Ecto neural progenitor cell (in vitro differentiated cells): ENCODE measurements at places on chromosomes 2 and 18.

DNA sequence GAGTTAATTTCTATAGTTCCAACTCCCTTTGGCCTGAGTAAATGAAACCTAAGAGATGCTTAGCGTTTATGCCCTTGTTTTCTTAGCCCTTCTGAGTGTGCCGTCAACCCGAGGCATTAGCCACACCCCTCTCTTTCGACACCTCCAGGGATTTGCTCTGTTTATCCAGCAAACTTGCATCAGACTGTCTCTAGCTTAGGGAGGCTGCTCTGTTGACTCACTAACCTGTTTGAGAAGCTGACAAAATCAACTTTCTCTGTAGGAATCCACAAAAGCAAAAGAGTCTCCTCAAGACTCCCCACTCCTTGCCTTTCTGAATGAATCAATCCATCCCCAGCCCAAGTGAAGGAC, 317.6 kb downstream of the TNS1 start:
- DNase-seq, result no peak

DNA sequence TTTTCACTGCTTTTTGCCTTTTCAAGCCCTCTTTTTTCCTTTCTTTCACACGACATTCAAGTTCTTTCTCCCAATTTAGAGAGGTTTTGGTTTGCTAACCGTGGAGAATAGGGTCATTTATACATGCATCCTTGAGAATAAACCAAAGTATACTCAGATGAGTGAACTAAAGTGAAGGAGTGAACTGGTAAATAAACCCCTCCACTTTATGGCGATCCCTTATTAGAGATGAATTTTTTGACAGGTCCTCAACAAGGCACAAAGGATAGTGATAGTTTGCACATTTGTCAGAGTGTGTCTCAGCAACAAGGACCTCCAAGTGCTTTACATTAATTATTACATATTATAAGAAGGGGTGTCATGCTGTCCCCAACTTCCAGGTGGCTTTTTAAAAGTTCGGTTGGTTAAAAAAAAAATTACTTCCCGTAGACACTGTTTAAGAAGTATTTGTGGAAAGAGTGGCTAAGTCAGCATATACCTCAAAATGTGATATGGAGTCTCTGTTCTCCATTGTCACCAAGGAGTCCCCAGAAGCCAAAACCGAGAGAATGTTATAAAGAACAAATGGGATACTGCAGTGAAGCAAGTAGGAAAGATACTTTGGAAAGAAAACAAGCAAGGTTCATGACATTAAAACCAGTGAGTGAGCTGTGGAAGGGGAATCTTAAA, 1.7 kb upstream of the SLC40A1 start:
- DNase-seq, result no peak

DNA sequence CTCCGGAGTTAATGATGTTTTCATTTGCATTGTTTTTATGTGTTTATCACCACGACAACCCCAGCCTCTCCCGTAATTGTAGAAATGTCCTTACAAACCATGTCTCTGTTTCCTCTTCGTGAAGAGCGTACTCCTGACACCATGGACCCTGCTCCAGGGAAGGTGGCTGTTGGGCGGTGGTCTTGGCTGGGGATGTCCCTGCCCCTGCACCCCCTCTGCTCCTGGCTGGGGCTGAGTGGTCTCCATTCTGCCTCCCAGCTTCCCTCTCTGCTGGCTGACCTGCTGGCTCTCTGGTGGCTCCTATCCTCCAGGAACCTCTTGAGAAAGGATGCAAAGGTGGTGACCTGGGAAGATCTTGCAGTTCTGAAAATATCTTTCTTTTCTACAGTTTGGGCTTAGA, 81.1 kb downstream of the ASB1 start:
- DNase-seq, result no peak

GRCh38 chr2:191051825-191052778, 38.1 kb upstream of the STAT1 start:
- no peak for DNase-seq

- DNase-seq, result no peak
Observed at GRCh38 chr2:9268301-9269080, 61.9 kb downstream of the ASAP2 start.

DNA sequence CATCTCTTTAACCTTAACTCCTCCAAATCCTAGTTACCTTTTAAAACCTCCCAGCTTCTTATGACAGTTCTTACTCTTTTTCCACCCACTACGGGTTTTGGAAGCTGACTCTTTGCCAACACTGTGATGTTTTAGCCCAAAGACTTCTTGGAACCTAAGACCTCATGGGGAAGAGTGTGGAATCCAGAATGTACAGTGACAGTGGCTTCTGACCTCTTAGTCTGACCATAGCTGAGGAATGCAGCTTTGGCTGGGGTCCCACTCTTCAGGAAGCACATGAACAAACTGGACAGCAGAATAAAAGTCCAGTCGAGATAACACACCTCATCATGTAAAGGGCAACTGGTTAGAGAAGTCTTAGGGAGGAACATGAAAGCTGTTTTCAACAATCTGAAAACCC, 161.1 kb upstream of the PKDCC start:
- DNase-seq, result no peak

GRCh38 chr2:232473467-232473890, 14.2 kb downstream of the ECEL1 start:
- DNase-seq, result no peak

DNA sequence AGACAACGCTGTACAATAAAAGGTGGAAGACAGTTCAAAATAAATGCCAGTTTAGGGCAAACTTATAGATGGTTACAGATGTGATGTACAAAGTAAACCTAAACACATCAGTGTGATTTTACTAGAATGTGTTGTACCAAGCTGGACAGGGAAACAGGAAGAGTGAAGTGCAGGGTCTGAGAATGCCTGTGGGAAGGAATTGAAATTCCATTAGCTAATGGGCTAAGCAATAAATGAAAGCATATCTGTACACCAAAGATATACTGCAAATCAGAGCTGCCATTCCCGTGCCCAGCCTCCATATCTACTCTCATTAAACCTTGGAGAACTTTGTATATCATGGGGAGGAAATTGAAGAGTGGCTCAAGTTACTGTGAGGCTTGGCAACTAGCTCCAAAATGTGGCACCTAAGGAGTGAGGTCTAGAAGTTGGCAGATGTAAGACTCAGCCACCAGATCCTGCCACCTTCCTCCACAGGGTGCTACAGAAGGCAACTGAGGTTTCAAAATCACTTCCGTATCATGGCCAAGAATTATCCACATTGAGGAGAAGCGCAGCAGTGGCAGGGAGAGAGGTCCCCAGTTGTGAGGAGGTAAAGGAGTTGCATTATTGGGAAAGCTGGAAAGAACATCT, 277.8 kb downstream of the TCF4 start:
- no peak for DNase-seq

- DNase-seq, result no peak
Observed at GRCh38 chr2:201890453-201890852, 84.1 kb downstream of the CDK15 start.

DNA sequence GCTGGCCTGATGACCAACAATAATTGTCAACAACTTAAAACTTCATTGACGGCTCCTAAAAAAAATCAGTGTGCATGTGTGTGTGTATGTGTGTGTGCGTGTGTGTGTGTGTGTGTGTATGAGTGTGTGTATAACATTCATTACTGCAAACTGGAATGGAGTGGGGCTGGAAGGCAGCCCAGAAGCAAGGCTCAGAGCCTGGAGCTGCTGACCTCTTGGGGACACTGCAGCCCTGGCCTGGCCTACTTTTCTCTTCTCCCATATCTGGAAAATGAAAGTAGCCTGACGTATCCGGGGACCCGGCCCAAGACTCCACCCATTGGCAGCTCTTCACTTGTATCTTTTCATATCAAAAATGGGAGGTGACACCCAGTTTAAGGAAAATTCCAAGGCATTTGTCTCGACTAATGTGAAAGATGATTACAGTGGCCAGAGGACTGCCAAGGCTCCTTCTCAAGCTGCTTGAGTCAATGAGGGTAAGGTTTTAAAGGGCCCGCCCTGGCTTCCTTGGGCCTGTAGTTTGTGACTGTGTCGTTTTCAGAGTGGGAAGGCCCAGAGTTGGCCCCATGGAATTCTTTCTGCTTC, 72.4 kb upstream of the IL1R1 start:
- no peak for DNase-seq

DNA sequence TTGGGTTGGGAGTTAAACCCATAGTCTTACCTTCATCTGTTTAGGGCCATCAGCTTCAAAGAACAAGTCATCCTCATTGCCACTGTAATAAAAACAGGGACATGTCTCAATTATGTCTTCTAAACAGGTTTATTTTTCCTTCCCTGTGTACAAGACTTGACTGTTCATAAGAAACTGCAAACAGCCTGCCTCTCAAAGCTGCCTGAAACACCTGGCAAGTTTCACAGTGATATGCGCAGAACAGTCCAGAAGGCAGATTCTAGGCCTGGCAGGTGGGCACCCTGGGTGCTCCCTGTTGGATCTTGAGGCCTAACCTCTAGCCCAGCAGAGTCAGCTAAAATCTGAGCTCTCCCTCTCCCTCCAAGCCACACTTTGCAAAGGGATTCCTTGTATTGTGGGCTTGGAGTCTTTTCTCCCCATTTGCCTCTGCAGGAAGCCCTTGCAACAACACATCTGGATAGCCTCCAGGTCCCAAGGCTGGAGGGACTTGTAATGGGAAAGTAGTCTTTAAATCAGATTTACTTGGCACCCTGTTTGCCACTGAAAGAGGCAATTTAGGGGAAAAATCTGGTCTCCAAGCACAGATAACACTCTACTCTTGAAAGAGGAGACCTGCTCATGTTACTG, 930 bp downstream of the IL1B start:
- no peak for DNase-seq

DNA sequence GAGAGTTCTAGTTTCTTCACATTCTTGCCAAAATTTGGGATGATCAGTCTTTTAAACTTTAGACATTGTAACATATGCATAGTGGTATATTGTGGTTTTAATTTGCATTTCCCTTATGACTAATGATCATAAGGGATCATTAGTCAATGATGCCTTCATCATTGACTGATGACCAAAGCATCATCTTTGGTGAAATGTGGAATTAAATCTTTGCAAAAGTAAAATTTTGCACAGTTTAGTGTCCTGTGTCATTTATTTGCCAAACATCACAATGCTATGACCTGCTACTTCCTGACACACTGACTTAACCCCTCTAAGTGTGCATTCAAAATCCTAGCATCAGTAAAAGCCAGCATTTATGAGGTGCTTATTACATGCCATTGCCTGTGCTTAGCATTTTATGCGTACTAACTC, 58.9 kb upstream of the SLC1A4 start:
- DNase-seq, result no peak

GRCh38 chr18:42222557-42222956, 267.5 kb downstream of the PIK3C3 start:
- no peak for DNase-seq

- no peak for DNase-seq
Observed at GRCh38 chr18:9649164-9649540, 34.8 kb upstream of the PPP4R1 start.

- DNase-seq, result no peak
Observed at GRCh38 chr2:46258937-46259776, 38.0 kb upstream of the EPAS1 start.

- no peak for DNase-seq
Observed at GRCh38 chr18:46542545-46542944, 114.5 kb downstream of the LOXHD1 start.

DNA sequence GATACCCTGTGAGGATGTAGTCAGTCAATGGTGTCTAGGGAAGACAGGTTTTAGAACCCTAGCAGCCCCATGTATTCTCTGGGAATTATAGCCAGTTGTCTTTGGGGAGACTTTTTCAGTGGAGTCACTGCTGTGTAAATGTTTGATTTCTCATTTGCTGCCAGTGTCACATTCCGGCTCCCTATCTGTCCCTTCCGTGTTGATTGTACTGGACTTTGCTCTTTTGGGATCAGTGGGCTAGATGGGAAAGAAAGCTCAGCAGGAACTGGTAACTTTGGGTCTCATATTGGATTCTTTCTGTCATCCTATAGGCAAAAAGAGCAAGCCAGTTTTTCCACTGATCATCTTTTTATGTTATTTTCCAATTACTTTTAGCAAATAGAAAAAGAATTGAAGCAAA, 70.1 kb downstream of the GTF3C3 start:
- DNase-seq, result no peak

- DNase-seq, result no peak
Observed at GRCh38 chr2:20917719-20918572, 95.0 kb upstream of the LDAH start.

DNA sequence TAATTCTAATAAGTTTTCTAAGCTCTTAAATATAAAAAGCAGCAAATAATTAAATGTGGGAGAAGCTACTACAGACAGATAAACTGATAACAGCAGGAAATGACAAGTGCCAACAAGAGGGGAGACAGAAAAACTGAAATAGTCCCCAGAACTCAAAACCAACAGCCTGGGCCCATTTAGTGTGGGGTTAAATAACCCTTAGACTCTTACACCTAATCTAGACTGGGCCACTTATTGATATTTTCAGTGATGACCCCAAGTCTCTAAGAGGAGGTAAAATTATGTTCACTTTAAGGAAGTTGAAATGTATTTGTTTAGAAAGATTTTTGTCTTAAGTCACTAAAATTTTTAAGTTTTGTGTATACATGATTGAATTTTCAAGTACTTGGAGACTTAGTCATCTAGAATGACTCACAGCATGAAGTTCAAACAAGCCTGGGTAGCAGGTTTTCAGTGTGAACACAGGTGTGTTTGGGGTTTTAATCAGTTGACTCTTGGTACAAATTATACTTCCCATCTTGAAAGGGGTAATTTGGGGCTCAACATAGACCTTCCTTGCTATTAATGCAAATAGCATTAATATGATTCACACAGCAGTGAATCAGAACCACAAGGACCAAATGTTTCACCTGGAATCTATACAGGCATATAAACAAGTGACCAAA, 54.9 kb upstream of the MYO3B start:
- no peak for DNase-seq

- no peak for DNase-seq
Observed at GRCh38 chr2:71154798-71155197, 24.4 kb downstream of the MPHOSPH10 start.

- no peak for DNase-seq
Observed at GRCh38 chr2:26957534-26957933, 12.9 kb upstream of the MAPRE3 start.

- peak; percentile 21 for DNase-seq
Observed at GRCh38 chr2:129753261-129753660, 226.2 kb upstream of the RAB6C start.

- no peak for DNase-seq
Observed at GRCh38 chr2:33510586-33510968, 34.1 kb downstream of the RASGRP3 start.

GRCh38 chr18:47261902-47262300, 10.4 kb upstream of the SKOR2 start:
- no peak for DNase-seq

- no peak for DNase-seq
Observed at GRCh38 chr2:183112577-183112976, 11.7 kb upstream of the NUP35 start.

DNA sequence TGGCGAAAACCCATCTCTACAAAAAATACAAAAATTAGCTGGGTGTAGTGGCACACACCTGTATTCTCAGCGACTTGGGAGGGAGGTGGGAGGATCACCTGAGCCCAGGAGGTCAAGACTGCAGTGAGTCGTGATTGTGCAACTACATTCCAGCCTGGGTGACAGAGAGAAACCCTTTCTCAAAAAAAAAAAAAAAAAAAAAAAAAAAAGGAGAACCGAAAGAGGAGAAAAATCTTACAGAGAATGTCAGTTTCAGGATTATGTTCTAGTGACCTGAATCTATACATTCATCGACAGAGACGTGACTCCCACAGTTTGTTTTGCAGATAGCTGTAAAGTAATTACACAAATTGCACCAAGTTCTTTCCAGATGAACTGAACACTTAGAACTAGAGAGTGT, 187.8 kb downstream of the FTCDNL1 start:
- no peak for DNase-seq

GRCh38 chr18:58168221-58168620, 124.2 kb downstream of the NEDD4L start:
- DNase-seq, result no peak
